Activated CD4-positive, alpha-beta T cell treated with anti-CD3 and anti-CD28 coated beads, Interleukin-2, amount 10 ng/mL, durations not matched to agents 24 days and 14 days (primary cell): ENCODE measurements at places on chromosomes 2 and 18.

DNA sequence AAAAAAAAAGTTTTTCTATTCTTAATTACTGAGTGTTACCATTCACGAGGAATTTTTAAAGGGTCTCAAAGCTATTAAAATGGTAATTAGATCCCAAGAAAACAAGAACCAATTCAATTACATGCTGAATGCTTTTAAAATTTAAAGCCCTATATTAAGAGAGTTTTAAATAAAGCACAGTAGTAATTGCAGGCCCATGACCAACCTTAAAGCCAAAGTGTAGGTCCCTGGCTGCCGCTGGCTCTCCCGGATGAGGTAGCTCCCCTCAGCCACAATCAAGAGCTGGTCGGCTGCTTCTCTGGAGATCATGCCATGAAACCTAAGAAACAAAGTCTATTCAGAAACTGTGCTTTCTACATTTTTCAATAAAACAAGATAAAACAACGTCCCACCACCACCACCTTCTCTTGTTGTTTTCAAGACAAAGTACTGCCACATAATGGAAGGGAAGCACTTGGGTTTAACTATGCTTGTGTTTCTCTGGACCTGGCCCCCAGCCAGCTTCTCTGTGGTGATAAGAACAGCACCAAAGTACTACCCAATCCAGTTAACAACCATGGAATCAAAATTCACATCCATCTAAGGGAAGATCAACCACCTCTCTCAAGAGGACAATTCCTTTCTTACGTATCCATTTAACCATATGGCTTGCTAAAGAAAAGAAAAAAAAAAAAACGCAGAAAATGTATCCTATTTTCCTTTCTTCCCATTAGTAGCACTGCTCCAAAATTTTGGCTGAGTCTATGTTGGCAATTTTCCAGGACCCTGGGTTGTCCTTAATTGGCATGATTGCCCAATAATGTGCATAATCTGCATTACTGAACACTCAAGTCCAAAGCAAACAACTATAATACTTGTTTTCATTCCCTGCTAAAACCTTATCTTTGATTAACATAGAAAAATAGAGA lies 90.1 kb downstream of the CHN1 start:
- DNase-seq = no peak

DNA sequence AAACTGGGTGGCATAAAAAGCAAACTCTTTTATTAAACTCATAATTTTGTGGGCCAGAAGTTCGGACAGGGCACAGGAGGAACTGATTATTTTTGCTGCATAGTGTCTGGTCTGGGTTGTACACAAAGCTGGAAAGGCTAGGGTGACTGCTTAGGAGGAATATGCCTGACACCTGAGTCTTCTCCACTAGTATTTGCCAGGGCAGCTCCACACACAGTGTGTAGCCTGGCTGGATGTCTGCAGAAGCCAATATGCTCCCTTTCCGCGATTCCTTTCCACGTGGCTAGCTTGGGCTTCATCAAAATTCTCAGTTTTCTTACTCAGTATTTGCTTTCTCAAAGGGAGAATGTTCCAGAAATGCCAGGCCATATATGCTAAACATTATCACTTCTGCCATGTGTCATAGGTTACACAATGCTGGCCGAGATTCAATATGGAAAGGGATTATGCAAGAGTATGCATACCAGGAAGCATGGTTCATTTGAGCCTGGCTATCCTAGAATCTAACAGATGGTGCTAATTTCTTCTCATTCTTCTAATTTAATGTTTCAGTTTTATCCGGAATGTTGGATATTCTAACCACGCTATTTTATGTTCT lies 142.7 kb upstream of the DOK6 start:
- no peak for DNase-seq

DNA sequence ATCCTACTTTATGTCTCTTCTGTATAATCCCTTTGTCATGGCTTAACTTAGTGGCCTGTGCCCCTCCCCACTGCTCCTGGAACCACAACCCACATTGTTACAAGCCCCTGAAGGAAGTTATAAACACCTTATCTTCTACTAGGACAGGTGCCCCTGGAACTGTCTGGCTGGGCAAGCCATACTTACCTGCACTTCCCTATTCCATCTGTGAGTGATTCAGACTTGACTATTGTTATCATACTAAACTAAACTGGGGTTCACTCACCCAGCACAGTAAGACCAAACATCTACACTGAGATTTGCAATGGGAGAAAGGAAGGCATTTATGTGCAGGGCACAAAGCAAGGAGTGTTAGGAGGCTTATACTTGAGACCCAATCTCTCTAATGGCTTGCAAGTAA lies 3.7 kb upstream of the UGT1A6 start:
- DNase-seq = no peak

DNA sequence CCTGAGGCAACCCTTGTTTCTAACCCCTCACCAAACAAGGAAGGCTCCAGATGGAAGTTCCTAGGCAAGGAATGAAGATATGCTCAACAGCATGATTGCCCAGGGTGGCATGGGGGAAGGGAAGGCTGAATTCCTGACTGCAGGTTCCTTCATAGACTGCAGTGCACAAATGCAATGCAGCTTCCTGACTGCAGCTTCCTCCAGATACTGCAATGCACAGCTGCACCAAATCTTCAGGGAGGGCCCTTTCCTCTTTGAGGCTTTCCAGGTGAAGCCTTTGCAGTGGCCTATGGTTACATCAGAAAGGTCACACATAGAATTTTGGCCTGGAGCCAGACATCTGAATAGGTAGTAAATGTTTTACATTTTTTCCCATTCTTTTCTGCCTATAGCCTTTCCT lies 58.8 kb upstream of the DYNAP start:
- DNase-seq = peak; percentile 28

GRCh38 chr2:109537565-109538222 lies 76.1 kb downstream of the SEPTIN10 start:
- DNase-seq = no peak

DNA sequence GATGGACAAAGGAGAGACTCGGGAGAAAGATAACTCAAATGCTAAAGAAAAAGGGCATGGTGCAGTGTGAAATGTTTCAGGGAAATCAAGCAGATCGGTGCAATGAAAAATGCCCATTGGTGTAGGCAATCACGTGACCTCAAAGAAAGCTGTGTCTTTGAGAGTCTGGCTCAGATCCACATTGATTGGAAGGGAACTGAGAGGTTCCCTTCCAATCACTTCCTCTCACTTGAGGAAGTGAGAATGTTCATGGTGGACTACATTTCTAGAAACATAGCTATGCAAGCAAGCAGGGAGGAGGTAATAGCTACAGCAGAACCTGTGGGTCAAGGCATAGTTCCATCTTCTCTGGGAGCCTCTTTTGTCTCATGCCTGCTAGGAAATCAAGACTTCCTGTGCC lies 187.4 kb downstream of the LPIN1 start:
- DNase-seq = no peak

- no peak for DNase-seq
Measured at GRCh38 chr2:70826696-70827350, 6.4 kb upstream of the CLEC4F start.

GRCh38 chr2:167508709-167509108 lies 620.4 kb downstream of the XIRP2 start:
- no peak for DNase-seq

- no peak for DNase-seq
Measured at GRCh38 chr2:17940091-17940630, 61.7 kb downstream of the KCNS3 start.

DNA sequence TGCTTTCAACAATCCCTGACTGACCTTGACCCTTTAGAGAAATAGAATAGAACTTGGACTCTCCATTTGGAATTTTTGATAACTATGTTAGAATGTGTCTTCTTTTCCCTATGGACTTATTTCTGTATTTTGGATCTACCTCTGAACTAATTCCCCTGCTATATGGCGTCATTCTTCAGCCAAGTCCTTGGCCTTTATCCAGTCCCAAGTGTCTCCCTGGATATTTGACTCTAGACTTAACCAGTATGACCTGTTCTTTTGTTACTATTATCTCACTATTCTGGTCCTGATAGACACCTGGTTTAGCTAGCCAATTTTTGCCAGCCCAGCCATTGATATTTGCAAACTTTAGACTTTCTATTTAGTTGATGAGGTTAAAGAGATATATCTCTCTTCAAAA lies 186.8 kb downstream of the KCNS3 start:
- no peak for DNase-seq

GRCh38 chr18:75915941-75916623 lies 488.6 kb upstream of the SMIM21 start:
- no peak for DNase-seq

- DNase-seq = peak; percentile 14
Measured at GRCh38 chr18:3993941-3994687, 461.0 kb downstream of the DLGAP1 start.
